ENCODE measurements at places on chromosomes 11 and 22. TPM values are rescaled to one million over a fixed set of nuclear protein-coding genes. Genes with fewer than 3 reads are reported as not detected.

UBQLNL gene
- total RNA-seq = 1.2 TPM

RASL10A gene
- 2.9 TPM for total RNA-seq

BTBD18 gene
- total RNA-seq = not detected

USH1C gene
- total RNA-seq = 1.3 TPM
